CD14-positive monocyte (primary cell): ENCODE measurements at places on chromosomes 6 and 20. TPM values are rescaled to one million over a fixed set of nuclear protein-coding genes. Genes with fewer than 3 reads are reported as not detected.
A peak's percentile ranks its signal among the peaks of the same experiment; 100 is the strongest.

OLIG3 gene
- polyA plus RNA-seq = not detected

DNA sequence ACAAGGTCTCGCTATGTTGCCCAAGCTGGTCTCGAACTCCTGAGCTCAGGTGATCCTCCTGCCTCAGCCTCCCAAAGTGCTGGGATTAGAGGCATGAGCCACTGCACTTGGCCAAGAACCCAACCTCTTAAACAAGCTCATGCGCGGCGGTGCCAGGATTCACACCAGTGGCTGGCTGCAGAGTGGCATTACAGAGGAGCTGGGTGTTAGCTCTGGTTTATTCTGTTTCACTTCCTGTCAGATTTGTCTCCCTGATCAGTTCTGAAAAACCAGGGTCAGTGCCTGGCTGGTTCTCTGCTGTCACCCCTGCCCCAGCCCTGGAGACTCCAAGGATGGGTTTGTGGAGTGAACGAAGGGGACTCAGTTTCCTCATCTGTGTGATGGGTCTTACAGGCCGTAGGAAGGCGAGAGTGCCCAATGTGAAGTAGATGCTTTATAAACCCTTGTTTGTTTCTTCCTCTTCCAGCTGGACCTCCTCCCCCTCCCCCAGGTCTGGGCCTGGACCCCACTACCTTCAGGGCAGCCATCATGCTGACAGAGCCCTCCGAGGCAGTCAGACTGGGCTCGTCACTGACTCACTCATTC, 63.4 kb downstream of the UBE2V1 start:
- peak; percentile 46 for DNase-seq

- no peak for DNase-seq
Measured at GRCh38 chr6:159461998-159462397, 231.0 kb downstream of the SOD2 start.

DNA sequence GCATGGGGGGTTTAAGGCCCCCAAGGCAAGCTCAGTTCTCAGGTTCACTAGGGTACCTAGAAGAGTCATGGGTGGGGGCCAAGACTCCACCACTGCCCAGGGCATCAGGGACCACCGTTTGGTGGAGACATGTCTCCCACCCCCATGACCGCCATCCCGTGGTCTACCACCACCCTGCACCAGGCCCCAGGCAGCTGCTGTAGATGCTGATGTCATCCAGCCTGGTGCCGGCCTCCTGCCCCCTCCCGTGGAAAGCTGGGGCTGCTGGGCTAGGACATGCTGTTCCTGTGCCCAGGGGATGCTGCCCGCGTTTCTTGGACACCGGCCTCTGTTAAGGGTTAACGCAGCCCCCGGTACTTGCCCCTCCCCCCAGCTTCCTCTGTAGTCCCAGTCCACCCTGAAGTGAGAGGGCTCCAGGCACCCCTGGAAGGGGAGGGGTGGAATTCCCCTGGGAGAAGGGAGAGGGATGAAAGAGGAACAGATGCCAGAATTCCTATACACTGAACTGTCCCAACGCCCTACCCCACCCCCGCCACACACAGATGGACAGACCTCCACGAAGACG, 587 bp downstream of the IP6K3 start:
- DNase-seq = no peak

SLC17A1 gene
- polyA plus RNA-seq = not detected

FILIP1 gene
- not detected for polyA plus RNA-seq
